ENCODE measurements at places on chromosomes 3 and 15.

DNA sequence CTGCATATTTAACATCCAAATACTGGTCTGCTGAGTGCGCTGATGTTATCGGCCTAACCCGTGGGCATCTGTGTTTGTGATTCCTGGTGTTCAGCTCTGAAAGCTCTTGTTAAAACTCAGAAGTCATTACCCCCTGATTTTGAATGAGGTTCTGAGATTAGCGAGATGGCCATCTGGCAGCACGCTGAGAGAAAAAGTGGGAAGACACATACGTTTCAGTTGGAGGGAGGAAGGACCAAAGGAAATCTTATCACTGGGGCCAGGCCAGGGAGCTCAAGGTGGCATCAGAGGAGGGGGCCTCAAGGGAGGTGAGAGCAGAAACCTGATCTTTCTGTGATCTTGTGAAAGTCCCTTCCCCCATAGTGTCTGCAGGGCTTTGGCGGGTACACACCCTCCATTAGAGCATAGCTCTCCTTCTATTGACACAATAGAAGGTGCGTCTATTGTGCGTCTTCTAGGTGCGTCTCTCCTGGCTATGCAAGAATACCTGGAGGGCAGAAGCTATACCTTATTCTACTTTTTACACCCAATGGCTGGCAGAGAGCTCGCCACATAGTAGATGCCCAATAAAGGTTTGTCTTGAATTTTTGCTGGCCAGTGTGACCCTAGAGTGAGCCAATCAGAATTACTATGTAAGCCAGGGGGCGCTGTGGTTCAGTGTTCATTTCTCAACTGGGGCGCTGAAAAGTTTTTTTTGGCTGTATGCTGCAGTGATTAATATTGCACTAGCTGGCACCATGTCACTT lies 182.4 kb downstream of the SHQ1 start:
- DNase-seq = no peak

- no peak for DNase-seq
These were observed 91.8 kb upstream of the CGNL1 start for GRCh38 chr15:57284535-57284934.

DNA sequence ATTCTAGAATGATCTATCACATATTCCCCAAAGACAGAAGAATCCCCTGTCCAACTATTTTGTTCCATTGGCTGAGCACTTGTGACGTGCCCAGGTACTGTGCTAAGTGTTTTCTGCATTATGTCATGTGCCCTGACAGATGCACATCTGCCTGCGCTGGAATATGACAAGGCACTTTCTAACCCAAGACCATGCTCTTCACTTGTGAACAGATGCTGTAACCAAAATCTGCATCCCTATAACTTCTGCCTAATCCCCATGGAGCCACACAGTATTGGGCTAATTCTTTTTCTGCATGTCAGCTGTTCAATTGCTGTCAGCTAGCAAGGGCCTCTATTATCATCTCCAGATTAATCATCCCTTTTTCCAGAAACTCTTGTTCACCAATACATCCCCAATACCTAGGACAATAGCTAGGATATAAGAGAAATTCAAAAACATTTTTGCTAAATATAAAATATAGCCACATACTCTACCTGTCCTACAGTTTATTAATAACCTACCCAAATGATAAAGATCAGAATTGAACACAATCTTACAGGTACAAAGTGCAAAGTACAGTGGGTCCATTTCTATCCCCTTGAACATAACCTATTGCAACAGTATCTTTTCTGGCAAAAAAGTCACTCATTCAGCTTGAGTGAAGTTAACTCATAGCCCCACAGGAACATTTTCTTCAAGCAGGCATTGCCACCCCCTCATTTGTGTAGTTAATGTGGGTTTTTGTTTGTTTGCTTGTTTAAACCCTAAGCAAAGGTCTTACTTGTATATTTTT lies 109.4 kb upstream of the LRRN1 start:
- DNase-seq = no peak

- DNase-seq = no peak
These were observed 27.2 kb upstream of the MUC20 start for GRCh38 chr3:195693428-195694216.

- DNase-seq = no peak
These were observed 808 bp downstream of the ARRDC4 start for GRCh38 chr15:97961067-97961954.
